ENCODE measurements at places on chromosomes 13 and 19. TPM values are rescaled to one million over a fixed set of nuclear protein-coding genes. Genes with fewer than 3 reads are reported as not detected.

Gene COX6B1
- total RNA-seq, result 636 TPM

- no peak for DNase-seq
Measured at GRCh38 chr13:66895780-66896179, 334.4 kb downstream of the PCDH9 start.

- no peak for DNase-seq
Measured at GRCh38 chr13:113898391-113898790, 34.5 kb upstream of the GAS6 start.

- no peak for DNase-seq
Measured at GRCh38 chr19:4099041-4099764, 24.7 kb downstream of the MAP2K2 start.

DNA sequence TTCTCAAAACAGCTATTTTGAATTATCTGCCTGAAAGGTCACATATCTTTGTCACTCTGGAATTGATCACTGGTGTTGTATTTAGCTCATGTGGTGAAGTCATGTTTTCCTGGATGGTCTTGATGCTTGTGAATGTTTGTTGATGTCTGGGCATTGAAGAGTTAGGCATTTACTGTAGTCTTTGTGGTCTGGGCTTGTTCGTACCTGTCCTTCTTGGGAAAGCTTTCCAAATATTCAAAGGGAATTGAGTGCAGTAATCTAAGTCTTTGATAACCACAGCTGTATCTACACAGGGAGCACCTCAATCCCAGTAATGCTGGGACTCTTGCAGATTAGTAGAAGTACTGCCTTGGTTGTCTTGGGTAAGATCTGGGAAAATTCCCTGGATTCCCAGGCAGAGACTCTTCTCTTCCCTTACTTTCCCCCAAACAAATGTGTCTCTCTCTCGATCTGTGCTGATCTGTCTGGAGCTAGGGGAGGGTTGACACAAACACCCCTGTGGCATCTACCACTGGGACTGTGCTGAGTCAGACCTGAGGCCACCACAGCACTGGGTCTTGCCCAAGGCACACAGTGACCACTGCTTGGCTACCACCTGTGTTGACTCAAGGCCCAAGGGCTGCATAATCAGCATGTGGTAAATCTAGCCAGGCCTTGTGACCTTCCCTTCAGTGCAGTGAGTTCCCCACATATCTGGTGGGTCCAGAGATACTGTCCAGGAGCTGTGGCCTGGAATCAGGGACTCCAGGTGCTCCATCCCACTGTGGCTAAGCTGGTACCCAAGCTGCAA lies 5.5 kb upstream of the CYP4F3 start:
- no peak for DNase-seq

Data from thymus (tissue), 14 donors.